Activated CD8-positive, alpha-beta memory T cell treated with anti-CD3 and anti-CD28 coated beads, Interleukin-2, amount 50 U/mL, for 48 hours (primary cell): ENCODE measurements at places on chromosomes 11 and 22.

DNA sequence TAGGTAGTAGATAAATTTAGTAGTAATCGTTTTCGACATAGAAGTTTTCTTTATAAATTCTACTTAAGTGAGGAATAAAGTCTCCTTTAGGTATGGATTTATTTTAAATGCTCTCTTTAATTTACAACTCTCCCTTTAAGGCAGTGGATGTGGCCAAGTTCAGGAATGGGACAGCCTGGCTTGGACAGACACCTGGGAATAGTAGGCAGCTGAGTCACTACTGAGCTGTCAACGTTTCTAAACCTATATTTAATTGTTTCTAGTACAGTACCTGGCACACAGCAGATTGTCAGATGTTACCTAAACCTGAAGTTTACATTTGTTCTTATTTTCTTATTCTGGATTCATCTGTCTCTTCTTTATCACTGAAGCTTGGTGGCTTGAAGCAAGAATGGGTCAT is 85.1 kb downstream of the DEPDC5 start:
- no peak for DNase-seq

DNA sequence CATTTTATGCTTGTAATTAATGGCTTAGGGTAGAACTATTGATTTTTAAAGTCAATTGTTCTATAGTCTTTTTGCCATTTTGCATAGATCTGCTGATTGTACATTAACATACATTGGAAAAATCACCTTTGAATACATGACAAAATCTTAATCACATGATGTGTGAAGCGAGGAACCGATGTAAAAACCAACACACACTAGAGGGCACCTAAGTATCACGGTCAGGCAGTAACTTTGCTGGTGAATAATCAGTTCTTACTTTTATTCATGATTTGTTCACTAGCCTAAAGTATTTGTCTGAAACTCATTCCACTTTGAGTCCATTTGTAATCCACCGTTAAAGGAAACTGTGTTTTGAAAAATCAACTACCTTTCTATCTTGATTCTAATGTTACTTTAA is 28.2 kb downstream of the JHY start:
- DNase-seq: no peak

- DNase-seq: no peak
Observed at GRCh38 chr11:84724256-84724655, 902.9 kb downstream of the DLG2 start.

GRCh38 chr11:90135016-90135415 is 553 bp downstream of the NAALAD2 start:
- DNase-seq: no peak

DNA sequence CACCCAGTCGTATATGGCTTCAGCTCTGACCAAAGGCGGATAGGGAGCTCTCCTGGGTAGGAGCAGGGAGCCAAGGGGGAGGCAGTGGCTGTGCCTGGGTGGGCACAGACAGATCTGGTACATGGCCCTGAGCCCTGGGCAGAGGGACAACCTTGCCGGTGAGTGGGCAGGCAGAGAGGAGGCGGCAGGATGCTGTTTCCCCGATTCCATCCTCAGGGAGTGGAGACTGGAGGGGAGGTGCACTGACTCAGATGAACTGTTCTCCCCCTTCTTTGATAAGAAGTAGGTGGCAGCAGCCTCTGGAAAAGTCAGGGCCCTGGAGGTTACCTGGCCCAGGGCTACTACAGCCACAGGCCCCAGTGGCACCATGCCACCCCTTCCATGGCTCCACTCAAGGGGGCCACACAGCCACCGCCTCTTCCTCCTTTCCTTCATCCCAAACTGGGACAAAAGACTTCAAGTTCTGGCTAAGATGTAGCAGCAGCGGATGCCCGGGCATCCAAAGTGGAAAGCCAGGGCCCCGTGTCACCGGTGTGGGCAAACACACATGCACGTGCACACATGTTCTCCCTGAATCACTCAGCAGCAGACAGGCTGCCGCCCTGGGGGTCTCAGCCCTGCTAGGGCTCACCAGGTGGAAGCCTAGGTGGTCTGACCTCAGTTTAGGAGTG is 13.4 kb downstream of the CXCR5 start:
- DNase-seq: no peak

DNA sequence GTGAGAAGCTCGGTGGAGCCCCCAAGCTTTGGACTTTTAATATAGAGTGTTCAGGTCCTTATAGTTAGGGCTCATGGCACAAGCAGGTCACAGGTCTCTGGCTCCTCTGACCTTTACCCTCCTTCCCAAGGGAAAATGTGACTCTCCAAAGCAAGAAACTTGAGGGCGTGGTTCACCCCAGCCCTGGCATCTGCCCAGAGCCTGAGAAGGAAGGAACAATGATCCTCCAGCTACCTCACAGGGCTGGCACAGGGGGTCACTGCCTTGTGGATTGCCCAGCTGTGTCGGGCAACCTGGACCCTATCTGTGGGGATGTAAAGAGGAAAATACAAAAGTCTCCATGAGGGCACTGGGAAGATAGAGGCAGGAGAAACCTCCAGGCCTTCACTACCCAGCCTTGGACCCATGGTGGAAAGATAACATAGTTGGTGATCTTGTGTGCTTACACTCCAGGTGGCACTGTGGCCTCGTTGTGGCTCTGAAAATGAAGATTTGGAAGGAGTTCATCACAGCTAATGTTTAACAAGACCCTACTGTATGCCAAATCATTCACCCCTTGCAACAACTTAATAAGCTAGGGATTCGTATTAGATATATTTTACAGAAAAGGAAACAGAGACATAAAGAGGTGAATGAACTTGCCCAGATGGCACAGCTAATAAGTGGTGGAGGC is 3.8 kb upstream of the ZNF195 start:
- no peak for DNase-seq
